Central memory CD4-positive, alpha-beta T cell (primary cell): ENCODE measurements at places on chromosomes 3 and 15.

DNA sequence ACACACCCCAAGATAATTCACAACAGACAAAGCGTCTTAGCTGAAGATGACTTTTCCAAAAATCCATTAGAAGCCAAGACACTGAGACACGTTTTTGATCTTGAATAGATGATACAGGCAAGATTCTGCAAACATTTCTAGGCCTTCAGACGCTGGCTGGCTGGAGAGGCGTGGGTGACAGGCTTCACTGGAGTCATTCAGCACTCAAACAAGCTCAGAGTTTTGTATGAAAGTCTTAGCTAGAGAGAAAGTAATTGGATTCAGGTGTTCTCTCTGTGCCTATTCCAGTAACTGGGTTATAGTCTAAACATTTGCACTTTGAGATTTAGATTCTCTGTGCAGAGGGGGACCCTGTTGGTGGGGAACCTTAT lies 147.7 kb upstream of the BHLHE40 start:
- DNase-seq = no peak

GRCh38 chr3:72289692-72290071 lies 504.7 kb upstream of the PROK2 start:
- no peak for DNase-seq

DNA sequence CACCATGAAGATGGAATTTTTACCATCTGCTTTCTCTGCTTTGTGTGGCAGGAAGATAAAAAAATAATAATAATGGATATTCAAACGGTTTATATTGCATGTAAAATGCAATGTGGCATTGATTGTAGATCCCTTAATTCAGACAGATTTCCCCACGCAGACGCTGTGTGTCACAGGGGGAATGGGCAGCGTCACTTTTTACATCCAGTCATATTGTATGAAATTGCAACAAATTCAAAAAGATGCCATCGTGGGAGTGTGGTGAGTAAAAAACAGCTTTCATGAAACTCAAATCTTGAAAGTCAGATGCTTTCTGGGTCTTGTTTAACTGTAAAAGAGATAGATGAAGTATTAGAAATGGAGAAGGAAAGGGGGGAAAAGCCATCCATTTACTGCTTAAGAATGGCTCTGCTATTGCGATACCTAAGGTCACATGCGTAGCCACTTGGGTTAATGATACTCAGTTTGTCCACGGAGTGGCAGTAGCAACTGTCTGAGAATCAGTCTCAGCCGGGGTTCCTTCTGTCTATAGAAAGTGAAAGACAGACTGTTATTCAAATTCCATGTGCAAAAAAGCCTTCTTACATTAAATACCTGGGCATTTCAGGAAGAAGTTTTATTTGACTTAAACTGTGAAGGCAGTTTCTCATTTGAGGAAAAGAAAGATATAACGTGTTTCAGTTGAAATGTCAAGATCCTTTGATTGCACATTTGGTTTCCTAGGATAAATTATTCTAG lies 28.5 kb downstream of the BTD start:
- DNase-seq = peak; percentile 67

GRCh38 chr3:173893835-173894234 lies 496.3 kb downstream of the NLGN1 start:
- no peak for DNase-seq

DNA sequence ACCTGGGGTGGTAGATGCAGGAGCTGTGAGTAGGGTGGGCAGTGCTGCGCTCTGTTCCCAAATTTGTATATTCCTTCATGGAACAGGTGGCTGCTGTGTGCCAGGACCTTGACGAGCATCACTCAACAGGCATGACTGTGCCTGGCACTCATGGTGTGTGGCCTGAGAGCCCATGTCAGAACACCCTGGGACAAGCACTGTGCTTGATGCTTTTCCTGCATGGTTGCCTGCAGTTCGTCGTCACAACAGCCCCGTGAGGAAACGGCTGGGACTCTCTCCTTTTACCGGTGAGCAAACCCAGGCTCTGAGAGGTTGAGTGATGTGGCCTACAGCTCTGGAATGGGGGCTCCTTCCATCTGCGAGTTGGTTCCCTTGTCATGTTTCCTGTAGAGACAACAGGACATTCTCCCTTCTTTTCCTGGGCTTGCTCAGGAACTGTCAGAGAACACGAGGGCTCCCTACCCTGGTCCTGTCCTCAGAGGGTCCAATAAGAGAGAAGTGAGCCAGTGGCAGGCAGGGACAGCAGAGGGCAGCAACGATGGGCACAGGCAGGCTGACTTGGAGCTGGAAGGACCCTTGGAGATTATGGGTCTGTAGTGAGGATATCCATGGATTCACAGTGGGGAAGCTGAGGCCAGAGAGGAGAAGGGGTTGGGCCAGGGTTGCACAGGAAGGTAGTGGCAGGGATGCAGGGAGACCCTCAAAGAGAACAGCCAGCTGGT lies 37.4 kb downstream of the PRKCD start:
- DNase-seq = no peak

GRCh38 chr3:73808862-73809509 lies 184.2 kb upstream of the PDZRN3 start:
- no peak for DNase-seq
